Upper lobe of right lung (tissue), 1 donor: ENCODE measurements at places on chromosomes 3 and 15. TPM values are rescaled to one million over a fixed set of nuclear protein-coding genes. Genes with fewer than 3 reads are reported as not detected.
A peak's percentile ranks its signal among the peaks of the same experiment; 100 is the strongest.

Gene NR2E3
- 0.26 TPM for total RNA-seq

Gene NR1I2
- total RNA-seq = not detected

Gene WDR49
- total RNA-seq = 1.2 TPM

DNA sequence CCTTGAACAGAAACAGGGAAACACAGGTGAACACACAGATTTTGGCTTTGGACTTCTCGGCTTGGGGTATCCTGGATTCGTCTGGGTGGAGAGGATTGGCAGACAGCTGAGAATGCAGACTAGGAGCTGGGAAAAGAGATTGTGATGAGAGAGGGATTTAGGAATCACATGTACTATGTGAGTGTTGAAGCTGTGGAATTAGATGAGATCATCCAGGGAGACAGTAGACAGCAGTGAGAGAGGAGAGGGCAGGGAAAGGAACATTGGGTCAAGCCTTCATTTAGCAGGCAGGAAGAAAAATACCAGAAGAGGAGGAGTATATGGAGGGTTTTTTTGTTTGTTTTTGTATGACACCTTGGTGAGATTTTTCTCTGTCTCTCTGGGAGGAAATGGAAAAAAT is 262.1 kb upstream of the TBL1XR1 start:
- peak overlapping the region; percentile 25 for H3K27ac ChIP-seq
- no peaks in the 10 kb centered on the region for H3K27me3 ChIP-seq
- no peaks in the 10 kb centered on the region for H3K36me3 ChIP-seq
- H3K4me1 ChIP-seq = peaks cover 4% of the 10 kb centered on the region

Gene IL5RA
- total RNA-seq = 0.69 TPM

GRCh38 chr15:98582900-98583554 is 65.3 kb upstream of the IGF1R start:
- no peak for DNase-seq
- H3K4me3 ChIP-seq = no peak overlapping the region
- peaks cover 76% of the 10 kb centered on the region for H3K27me3 ChIP-seq
- no peaks in the 10 kb centered on the region for H3K36me3 ChIP-seq
- no peaks in the 10 kb centered on the region for H3K4me1 ChIP-seq
- no peak overlapping the region for H3K27ac ChIP-seq

GRCh38 chr3:121896823-121897222 is 2.6 kb downstream of the SLC15A2 start:
- no peaks in the 10 kb centered on the region for H3K27me3 ChIP-seq
- H3K4me3 ChIP-seq = no peak overlapping the region
- H3K36me3 ChIP-seq = peaks cover 8% of the 10 kb centered on the region

GRCh38 chr15:61917457-61917856 is 142.8 kb downstream of the VPS13C start:
- no peak overlapping the region for H3K4me3 ChIP-seq
- no peaks in the 10 kb centered on the region for H3K4me1 ChIP-seq
- no peaks in the 10 kb centered on the region for H3K27me3 ChIP-seq
- H3K27ac ChIP-seq = no peak overlapping the region
- H3K36me3 ChIP-seq = peaks cover 91% of the 10 kb centered on the region

- H3K27ac ChIP-seq = no peak overlapping the region
- no peak for DNase-seq
- H3K4me3 ChIP-seq = no peak overlapping the region
- H3K4me1 ChIP-seq = no peaks in the 10 kb centered on the region
- H3K27me3 ChIP-seq = no peaks in the 10 kb centered on the region
- H3K36me3 ChIP-seq = no peaks in the 10 kb centered on the region
These were observed 85.6 kb upstream of the IQSEC1 start for GRCh38 chr3:13158871-13159270.

- DNase-seq = no peak
- H3K27me3 ChIP-seq = no peaks in the 10 kb centered on the region
- H3K27ac ChIP-seq = no peak overlapping the region
These were observed 102.2 kb upstream of the ARRDC4 start for GRCh38 chr15:97858296-97858695.

- H3K36me3 ChIP-seq = no peaks in the 10 kb centered on the region
- no peak overlapping the region for H3K27ac ChIP-seq
- no peak overlapping the region for H3K4me3 ChIP-seq
These were observed 101.1 kb downstream of the EPHA6 start for GRCh38 chr3:96915445-96915844.

DNA sequence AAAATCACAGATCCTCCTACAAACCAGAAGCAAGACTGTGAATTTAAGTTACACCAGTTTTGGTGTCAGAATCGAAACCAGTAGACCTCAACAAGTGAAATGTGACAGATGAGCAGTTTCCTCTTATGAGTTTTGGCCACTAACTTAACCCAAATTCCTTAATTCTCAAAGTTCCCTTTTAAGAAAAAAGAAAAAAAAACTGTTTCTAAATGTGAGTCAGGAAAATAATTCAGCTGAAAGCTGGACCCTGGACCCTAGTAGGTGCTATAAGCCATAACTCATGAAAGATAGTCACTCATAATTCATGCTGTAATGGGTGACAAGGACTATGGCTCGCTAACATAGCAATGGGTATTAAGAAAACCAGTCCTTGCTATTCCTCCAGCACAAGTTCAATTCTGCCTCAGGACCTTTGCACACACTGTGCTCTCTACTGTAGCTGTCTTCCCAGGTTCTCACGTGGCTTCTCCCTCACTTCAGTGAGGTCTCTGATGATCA is 9.0 kb upstream of the THRB start:
- no peak overlapping the region for H3K27ac ChIP-seq
- H3K27me3 ChIP-seq = no peaks in the 10 kb centered on the region
- H3K36me3 ChIP-seq = no peaks in the 10 kb centered on the region
- no peak for DNase-seq
- peaks cover 4% of the 10 kb centered on the region for H3K4me1 ChIP-seq
- no peak overlapping the region for H3K4me3 ChIP-seq

GRCh38 chr3:3109407-3110298 is 521 bp downstream of the IL5RA start:
- H3K27me3 ChIP-seq = no peaks in the 10 kb centered on the region
- peak overlapping the region; percentile 61 for H3K27ac ChIP-seq
- H3K4me3 ChIP-seq = peak overlapping the region; percentile 1
- no peaks in the 10 kb centered on the region for H3K4me1 ChIP-seq
- no peak for DNase-seq
- no peaks in the 10 kb centered on the region for H3K36me3 ChIP-seq

Gene CLEC3B
- total RNA-seq = 265 TPM

GRCh38 chr3:171953301-171954022 is 85.9 kb upstream of the FNDC3B start:
- H3K27me3 ChIP-seq = no peaks in the 10 kb centered on the region
- no peak overlapping the region for H3K4me3 ChIP-seq
- DNase-seq = no peak
- no peaks in the 10 kb centered on the region for H3K36me3 ChIP-seq
- no peak overlapping the region for H3K27ac ChIP-seq

GRCh38 chr3:100144255-100144866 is 30.1 kb upstream of the FILIP1L start:
- H3K4me1 ChIP-seq = no peaks in the 10 kb centered on the region
- H3K27me3 ChIP-seq = no peaks in the 10 kb centered on the region
- H3K36me3 ChIP-seq = no peaks in the 10 kb centered on the region
- no peak overlapping the region for H3K27ac ChIP-seq
- DNase-seq = no peak
- H3K4me3 ChIP-seq = no peak overlapping the region
